HFFc6 (cell line): ENCODE measurements at places on chromosomes 2 and 18. TPM values are rescaled to one million over a fixed set of nuclear protein-coding genes. Genes with fewer than 3 reads are reported as not detected.
A peak's percentile ranks its signal among the peaks of the same experiment; 100 is the strongest.

DNA sequence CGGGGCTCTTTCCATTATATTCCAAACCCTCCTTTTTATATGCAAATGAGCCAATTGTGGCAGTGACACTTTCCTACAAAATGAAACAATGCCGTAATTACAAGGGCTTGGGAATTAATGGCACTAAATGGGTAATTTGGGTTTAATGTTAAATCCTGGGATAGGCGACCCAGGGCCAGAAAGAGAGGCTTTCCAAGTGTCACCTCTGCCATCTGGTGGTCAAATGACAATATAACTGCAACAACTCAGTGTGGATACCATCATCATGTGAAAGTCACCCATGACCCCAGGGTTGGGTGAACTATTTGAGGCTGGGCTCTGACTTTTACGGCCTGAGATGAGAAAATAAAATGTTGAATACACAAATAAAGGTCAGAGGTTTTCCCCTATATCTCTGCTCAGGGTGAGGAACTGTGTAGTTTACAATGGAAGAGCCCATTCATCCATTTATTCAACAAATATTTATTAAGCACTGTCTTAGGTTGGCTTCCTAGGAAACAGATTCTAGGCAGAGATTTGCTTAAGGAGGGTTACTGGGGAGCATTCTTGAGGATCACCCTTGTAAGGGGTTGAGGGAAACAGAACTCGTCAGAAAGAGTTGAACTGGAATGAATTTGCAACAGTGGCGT, 13.6 kb upstream of the THADA start:
- H3K4me3 ChIP-seq, result no peak overlapping the region
- H3K27ac ChIP-seq, result no peak overlapping the region
- H3K4me1 ChIP-seq, result peaks cover 6% of the 10 kb centered on the region
- H3K36me3 ChIP-seq, result no peaks in the 10 kb centered on the region

LINC00305 gene
- not detected in 2 replicates for total RNA-seq

RNPEPL1 gene
- total RNA-seq, result 39.3 to 49.1 TPM (median 45.1 TPM) in 3 replicates

TMEM37 gene
- total RNA-seq, result 0.12 TPM in 1 of 3 replicates, not detected in the others

DNA sequence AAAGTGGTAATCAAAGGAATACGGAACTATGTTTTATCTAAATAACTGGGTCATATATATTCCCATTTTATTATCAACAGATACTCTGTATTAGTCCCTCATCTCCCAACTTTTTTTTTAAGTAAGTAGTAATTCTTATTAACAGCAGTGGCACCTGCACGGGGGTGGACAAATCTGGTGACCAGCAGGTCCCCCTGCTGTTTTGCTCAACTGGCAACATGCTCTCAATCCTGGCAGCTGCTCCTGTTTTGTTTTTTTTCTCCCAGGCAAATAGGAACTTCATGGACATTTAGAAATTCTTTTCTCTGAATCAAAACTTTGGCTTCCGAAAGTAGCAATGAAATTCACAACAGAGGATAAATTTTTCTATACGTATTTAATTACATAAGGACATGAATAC, 193.5 kb downstream of the SS18 start:
- H3K27ac ChIP-seq, result no peak overlapping the region
- H3K36me3 ChIP-seq, result no peaks in the 10 kb centered on the region
- peaks cover 4% of the 10 kb centered on the region for H3K27me3 ChIP-seq
- H3K4me3 ChIP-seq, result no peak overlapping the region
- no peaks in the 10 kb centered on the region for H3K4me1 ChIP-seq

GRCh38 chr2:215811409-215812345, 201.7 kb downstream of the MREG start:
- H3K36me3 ChIP-seq, result no peaks in the 10 kb centered on the region
- H3K27ac ChIP-seq, result no peak overlapping the region
- H3K4me1 ChIP-seq, result peaks cover 25% of the 10 kb centered on the region
- H3K4me3 ChIP-seq, result no peak overlapping the region
- no peak for DNase-seq

DNA sequence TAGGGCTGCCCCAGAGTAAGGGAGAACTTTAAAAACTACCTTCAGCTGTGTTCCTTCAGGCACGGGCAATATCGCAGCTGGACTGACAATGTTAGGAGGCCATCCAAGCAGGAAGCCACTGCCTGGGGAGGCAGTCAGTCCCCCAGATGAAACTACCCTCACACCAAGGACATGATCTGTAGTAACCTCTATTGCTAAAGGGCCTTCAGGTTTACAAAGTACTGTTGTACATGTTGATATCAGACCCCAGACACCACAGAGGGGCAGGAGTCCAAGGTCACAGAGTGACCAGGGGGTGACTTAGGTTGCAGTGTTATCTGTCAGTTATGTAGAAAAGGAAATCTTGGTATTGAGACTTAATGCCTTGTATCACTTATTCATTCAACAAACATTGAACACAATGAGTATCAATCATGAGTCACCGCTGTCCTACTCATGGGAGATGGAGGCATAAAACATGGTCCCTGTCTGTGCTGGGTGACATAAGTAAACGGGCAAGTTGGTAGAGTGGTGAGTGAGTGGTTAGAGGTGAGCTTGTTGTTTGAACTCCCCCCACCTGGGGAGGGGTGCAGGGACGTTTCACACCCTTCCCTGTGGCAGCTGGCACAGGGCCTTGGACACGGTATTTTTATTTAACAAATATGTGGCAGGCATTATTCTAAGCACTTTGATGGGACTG, 7.1 kb downstream of the CABLES1 start:
- DNase-seq, result no peak
- H3K27ac ChIP-seq, result no peak overlapping the region
- H3K36me3 ChIP-seq, result no peaks in the 10 kb centered on the region; the same call in 1 of the 2 replicates
- H3K4me1 ChIP-seq, result peaks cover 41% of the 10 kb centered on the region
- H3K27me3 ChIP-seq, result peaks cover 2% of the 10 kb centered on the region
- H3K4me3 ChIP-seq, result no peak overlapping the region

WNT6 gene
- total RNA-seq, result not detected in 3 replicates

RNU2-63P gene
- 16.1 to 18.8 TPM (median 18.8 TPM) in 3 replicates for total RNA-seq

SLC16A14 gene
- total RNA-seq, result 0.29 TPM in 1 of 3 replicates, not detected in the others

- H3K27me3 ChIP-seq, result peaks cover 19% of the 10 kb centered on the region
- H3K4me3 ChIP-seq, result no peak overlapping the region
- H3K4me1 ChIP-seq, result no peaks in the 10 kb centered on the region
- H3K36me3 ChIP-seq, result no peaks in the 10 kb centered on the region
- H3K27ac ChIP-seq, result no peak overlapping the region
Measured at GRCh38 chr2:172914341-172915008, 161.2 kb upstream of the MAP3K20 start.

DPP10 gene
- not detected in 3 replicates for total RNA-seq

- peaks cover 11% of the 10 kb centered on the region for H3K27me3 ChIP-seq
- H3K4me3 ChIP-seq, result no peak overlapping the region
- H3K4me1 ChIP-seq, result peaks cover 27% of the 10 kb centered on the region
- H3K36me3 ChIP-seq, result no peaks in the 10 kb centered on the region; the same call in 1 of the 2 replicates
- peak overlapping the region; percentile 57 for H3K27ac ChIP-seq
Measured at GRCh38 chr18:26556573-26556972, 8.2 kb upstream of the KCTD1 start.

MAP2 gene
- total RNA-seq, result 1.1 to 1.6 TPM (median 1.2 TPM) in 3 replicates

DNA sequence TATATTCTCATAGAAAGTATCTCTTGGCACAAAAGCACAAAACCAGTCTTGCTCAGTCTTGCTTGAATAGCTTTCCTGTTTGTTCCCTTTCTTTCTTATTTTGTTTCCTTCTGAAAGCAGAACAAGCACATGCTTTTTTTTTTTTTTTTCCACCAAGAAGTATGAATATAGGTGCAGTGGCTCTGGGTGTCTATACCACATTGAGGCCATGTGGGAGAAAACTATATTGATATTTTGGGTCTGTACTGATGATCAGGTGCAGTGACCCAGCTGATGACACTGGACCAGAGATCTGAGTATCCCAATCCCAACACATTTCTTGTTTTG, 28.7 kb downstream of the GEMIN6 start:
- no peak overlapping the region for H3K4me3 ChIP-seq
- no peaks in the 10 kb centered on the region; the same call in 1 of the 2 replicates for H3K27me3 ChIP-seq
- no peak for DNase-seq
- H3K4me1 ChIP-seq, result no peaks in the 10 kb centered on the region

REG3G gene
- total RNA-seq, result not detected in 3 replicates

TRMT61B gene
- total RNA-seq, result 13.6 to 14.9 TPM (median 14.7 TPM) in 3 replicates

TXNDC2 gene
- 0.21 TPM in 1 of 2 replicates, not detected in the other for total RNA-seq

DNA sequence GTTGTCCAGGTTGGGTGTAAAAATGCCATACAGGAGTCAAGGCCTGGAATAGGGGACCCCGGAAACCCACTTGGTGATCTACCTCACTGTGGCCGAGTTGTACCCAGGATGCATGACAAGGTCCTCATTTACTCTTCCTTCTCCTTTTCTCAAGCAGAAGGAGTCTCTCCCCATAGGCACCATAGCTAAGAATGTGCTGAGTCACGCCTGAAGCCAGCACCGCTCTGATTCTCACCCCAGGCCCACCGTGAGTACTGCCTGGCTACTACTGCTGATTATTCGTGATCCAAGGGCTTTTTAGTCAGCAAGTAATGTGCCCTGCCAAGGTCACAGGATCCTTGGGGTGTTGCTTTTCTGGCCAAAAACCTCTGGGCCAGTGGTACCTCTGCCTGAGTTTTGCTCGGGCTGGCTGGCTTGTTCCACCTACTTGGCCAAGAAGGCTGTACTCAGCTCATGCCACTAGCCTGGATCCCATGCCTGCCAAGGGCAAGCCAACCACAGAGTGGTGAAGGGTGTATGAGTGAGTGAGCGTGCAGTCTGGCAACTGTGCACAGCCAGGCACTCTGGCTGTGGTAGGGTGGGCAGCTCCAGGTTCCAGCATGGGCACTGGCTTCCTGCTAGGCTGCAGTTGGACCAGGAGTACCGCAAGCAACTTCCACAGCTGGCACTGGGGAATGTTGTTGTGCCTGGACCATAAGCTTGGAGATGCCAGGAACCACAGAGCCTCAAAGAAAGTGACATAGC, 650.1 kb upstream of the VRK2 start:
- peaks cover 15% of the 10 kb centered on the region; the same call in 1 of the 2 replicates for H3K4me1 ChIP-seq
- peaks cover 1% of the 10 kb centered on the region; the same call in 1 of the 2 replicates for H3K27me3 ChIP-seq
- H3K4me3 ChIP-seq, result no peak overlapping the region; the same call in 1 of the 2 replicates

PSMA8 gene
- not detected in 2 replicates for total RNA-seq

- DNase-seq, result no peak
- no peaks in the 10 kb centered on the region for H3K36me3 ChIP-seq
- H3K27ac ChIP-seq, result peak overlapping the region; percentile 69
- peaks cover 74% of the 10 kb centered on the region for H3K4me1 ChIP-seq
Measured at GRCh38 chr2:191166756-191167445, 16.1 kb upstream of the STAT4 start.

ACVR1 gene
- total RNA-seq, result 42.5 to 45.3 TPM (median 44.0 TPM) in 3 replicates

DNA sequence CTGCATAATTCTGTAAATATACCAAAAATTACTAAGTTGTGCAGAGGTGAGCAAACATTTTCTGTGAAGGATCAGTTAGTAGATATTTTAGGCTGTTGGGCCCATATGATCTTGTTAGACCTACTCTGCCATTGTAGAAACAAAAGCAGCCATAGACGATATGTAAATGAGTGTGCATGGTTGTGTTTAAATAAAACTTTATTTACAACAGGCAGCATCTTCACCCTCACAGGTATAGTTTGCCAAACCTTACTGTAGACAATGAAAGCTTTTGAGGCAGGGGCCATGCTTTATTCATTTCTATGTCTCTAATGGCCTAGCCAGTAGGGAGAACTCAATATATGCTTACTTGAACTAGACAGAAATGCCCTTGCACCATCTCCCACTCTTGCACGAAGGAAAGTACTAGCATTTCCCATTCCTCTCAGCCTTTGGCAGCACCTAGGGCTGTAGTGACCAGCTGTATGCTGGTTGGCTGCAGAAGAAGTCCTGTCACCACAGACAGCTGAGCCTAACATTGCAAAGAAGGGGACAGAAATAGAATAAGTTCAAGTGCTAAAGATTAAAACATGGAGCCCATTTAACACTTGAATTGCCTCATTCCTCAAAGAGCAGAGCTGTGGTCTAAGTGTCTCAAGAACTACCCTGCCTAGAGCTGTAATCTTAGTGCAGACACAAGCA, 305.1 kb upstream of the MGAT5 start:
- no peak for DNase-seq
- H3K36me3 ChIP-seq, result no peaks in the 10 kb centered on the region
- peaks cover under 1% of the 10 kb centered on the region; the same call in 1 of the 2 replicates for H3K4me1 ChIP-seq
- H3K4me3 ChIP-seq, result no peak overlapping the region
- peaks cover 3% of the 10 kb centered on the region; the same call in 1 of the 2 replicates for H3K27me3 ChIP-seq

DNA sequence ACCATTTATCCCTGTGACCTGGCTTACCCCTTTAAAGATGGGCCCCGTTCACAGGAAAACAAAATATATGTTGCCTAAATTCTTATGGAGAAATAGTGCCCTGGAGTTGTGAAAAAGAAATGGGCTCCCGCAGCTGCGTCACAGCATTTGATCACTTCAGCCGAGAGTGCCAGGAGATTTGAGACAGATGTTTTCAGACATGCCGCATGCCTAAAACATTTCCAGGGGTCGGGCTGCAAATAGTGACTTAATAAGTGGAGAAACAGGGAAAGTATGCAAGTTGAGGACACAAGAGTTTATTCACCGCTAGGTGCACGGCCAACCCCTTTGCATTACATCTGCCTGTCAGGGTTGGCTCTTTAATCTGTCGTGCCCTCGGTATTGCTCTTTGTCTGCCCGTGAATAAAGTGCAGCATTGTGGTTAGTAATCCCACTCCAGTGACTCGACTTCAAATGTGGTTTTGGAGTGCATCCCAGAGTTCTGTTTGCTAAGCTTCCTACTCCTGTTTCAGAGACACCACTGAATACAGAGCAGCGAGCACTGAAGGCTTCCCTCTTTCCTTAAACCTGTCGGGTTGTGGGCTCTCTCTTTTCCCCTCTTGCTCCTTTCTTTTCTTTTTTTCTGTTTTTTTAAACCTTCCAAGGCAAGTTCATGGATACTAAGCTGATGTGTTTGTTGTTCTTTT, 187.5 kb downstream of the LTBP1 start:
- H3K4me1 ChIP-seq, result peaks cover 70% of the 10 kb centered on the region
- H3K4me3 ChIP-seq, result peak overlapping the region; percentile 95
- DNase-seq, result peak; percentile 98

WIPF1 gene
- total RNA-seq, result 36.6 to 37.9 TPM (median 36.7 TPM) in 3 replicates

DNA sequence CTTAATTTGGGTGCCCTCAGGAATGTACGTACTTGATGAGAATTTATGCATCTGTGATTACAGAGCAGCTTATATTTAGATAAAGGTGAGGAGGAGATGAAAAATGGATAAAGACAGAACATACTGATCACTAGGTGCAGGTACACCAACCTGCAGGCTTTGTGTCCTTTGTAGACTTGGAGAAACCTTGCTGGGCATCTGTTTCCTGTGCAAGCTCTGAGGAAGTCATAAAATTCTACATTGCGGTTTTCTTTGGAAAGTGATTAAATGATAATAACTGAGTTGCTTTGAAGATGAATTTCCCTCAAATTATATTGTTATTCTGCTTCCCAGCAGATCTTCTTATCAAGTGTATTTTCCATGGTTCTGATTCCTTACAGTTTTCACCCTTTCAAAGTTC, 7.7 kb downstream of the RAB27B start:
- no peak for DNase-seq
- no peak overlapping the region for H3K4me3 ChIP-seq
- no peak overlapping the region for H3K27ac ChIP-seq
- H3K27me3 ChIP-seq, result peaks cover 5% of the 10 kb centered on the region; the same call in 1 of the 2 replicates

GRCh38 chr2:144099780-144100377, 420.0 kb downstream of the ZEB2 start:
- DNase-seq, result peak; percentile 89
- H3K27me3 ChIP-seq, result no peaks in the 10 kb centered on the region
- peak overlapping the region; percentile 69 for H3K27ac ChIP-seq
- H3K4me1 ChIP-seq, result peaks cover 51% of the 10 kb centered on the region
- H3K36me3 ChIP-seq, result peaks cover 9% of the 10 kb centered on the region; the same call in 1 of the 2 replicates

- H3K4me3 ChIP-seq, result no peak overlapping the region
- no peak for DNase-seq
- H3K4me1 ChIP-seq, result peaks cover 2% of the 10 kb centered on the region
- H3K27me3 ChIP-seq, result no peaks in the 10 kb centered on the region; the same call in none of the 2 replicates
- no peak overlapping the region for H3K27ac ChIP-seq
Measured at GRCh38 chr2:240596491-240596931, 10.0 kb downstream of the CAPN10 start.

HOXD9 gene
- total RNA-seq, result 2.1 and 3.2 TPM in 2 replicates

CNTNAP5 gene
- total RNA-seq, result not detected in 2 replicates

- peaks cover 45% of the 10 kb centered on the region for H3K27me3 ChIP-seq
- peaks cover 4% of the 10 kb centered on the region; the same call in 1 of the 2 replicates for H3K36me3 ChIP-seq
- no peaks in the 10 kb centered on the region for H3K4me1 ChIP-seq
- no peak overlapping the region for H3K4me3 ChIP-seq
- H3K27ac ChIP-seq, result no peak overlapping the region
Measured at GRCh38 chr2:238772635-238773297, 75.1 kb upstream of the TWIST2 start.
